ENCODE measurements at places on chromosomes 6 and 20. TPM values are rescaled to one million over a fixed set of nuclear protein-coding genes. Genes with fewer than 3 reads are reported as not detected.

- H3K4me3 ChIP-seq = no peak overlapping the region
- no peaks in the 10 kb centered on the region for H3K36me3 ChIP-seq
- DNase-seq = peak; percentile 53
- H3K27ac ChIP-seq = no peak overlapping the region
- no peaks in the 10 kb centered on the region for H3K4me1 ChIP-seq
- H3K27me3 ChIP-seq = no peaks in the 10 kb centered on the region
Measured at GRCh38 chr20:5205348-5206210, 78.8 kb downstream of the CDS2 start.

DNA sequence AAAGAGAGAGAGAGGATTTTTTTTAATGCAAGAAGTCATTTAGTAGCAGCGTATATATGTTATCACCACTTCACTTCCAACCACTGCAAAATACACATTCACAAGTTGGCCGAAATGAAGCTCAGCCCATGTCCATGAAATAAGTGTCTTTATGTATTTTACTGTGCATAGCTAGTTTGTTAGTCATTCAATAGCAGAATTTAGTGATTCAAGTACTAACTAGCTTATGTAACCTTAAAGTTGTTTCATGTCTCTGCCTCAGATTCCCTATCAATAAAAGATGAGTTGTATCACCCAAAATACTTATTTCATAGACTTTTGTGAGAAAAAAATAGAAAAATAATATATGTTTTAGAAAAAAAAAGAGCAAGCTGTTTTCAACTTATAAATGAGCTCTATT lies 153.7 kb upstream of the PRDM1 start:
- no peaks in the 10 kb centered on the region for H3K4me1 ChIP-seq
- H3K4me3 ChIP-seq = no peak overlapping the region
- DNase-seq = no peak
- H3K27me3 ChIP-seq = no peaks in the 10 kb centered on the region

The MUC21 gene
- total RNA-seq = not detected

- no peaks in the 10 kb centered on the region for H3K27me3 ChIP-seq
- no peaks in the 10 kb centered on the region for H3K36me3 ChIP-seq
- no peak for DNase-seq
- no peaks in the 10 kb centered on the region for H3K4me1 ChIP-seq
- H3K4me3 ChIP-seq = no peak overlapping the region
Measured at GRCh38 chr6:126054258-126054702, 67.9 kb downstream of the TRMT11 start.

GRCh38 chr6:157688275-157688959 lies 134.6 kb upstream of the SNX9 start:
- H3K27me3 ChIP-seq = no peaks in the 10 kb centered on the region
- H3K4me1 ChIP-seq = no peaks in the 10 kb centered on the region
- DNase-seq = no peak
- no peak overlapping the region for H3K27ac ChIP-seq
- H3K36me3 ChIP-seq = no peaks in the 10 kb centered on the region
- H3K4me3 ChIP-seq = no peak overlapping the region

DNA sequence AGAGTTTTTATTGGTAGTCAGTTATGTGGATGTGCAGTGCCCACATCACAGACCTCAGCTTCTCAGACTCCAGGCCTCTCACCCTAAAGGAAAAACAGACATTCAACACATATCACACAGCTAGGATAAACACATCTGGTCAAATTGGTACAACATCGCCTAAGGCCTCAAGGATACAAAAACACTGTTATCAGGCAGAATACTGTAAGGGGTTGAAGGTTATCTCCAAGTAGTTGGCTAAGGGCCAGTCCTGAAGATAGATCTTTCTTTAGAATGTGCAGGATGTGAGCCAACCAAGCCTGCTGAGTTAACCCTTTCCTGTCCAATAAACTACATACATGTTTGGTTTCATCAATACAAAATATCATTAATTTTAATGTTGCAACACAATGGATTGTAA lies 308.4 kb upstream of the GJE1 start:
- no peaks in the 10 kb centered on the region for H3K4me1 ChIP-seq
- no peaks in the 10 kb centered on the region for H3K36me3 ChIP-seq
- H3K4me3 ChIP-seq = no peak overlapping the region
- no peaks in the 10 kb centered on the region for H3K27me3 ChIP-seq
- no peak overlapping the region for H3K27ac ChIP-seq
- DNase-seq = no peak

The PACRG gene
- 0.81 TPM for total RNA-seq

Data from CD4-positive, alpha-beta memory T cell (primary cell).